ENCODE measurements at places on chromosomes 3 and 15. TPM values are rescaled to one million over a fixed set of nuclear protein-coding genes. Genes with fewer than 3 reads are reported as not detected.

The ITPKA gene
- total RNA-seq, result not detected

The PRR20G gene
- not detected for total RNA-seq

The GPR149 gene
- not detected for total RNA-seq

The GCSAM gene
- total RNA-seq, result 12.6 TPM

The PATL2 gene
- 60.5 TPM for total RNA-seq

The KCNMB2 gene
- not detected for total RNA-seq

The EAF2 gene
- total RNA-seq, result 35.0 TPM

The CD276 gene
- total RNA-seq, result not detected

The ECE2 gene
- not detected for total RNA-seq

The LRRC2 gene
- not detected for total RNA-seq

The ANKRD63 gene
- total RNA-seq, result 0.25 TPM

The ANAPC13 gene
- total RNA-seq, result 26.7 TPM

The MEGF11 gene
- not detected for total RNA-seq

The FAIM gene
- total RNA-seq, result 13.8 TPM

The ULK4 gene
- total RNA-seq, result 33.7 TPM

The SPTSSB gene
- not detected for total RNA-seq

The CACNA2D2 gene
- 0.85 TPM for total RNA-seq

The TAGLN3 gene
- total RNA-seq, result not detected

The HDC gene
- total RNA-seq, result not detected

The ARNT2 gene
- not detected for total RNA-seq

The ALDH1L1 gene
- not detected for total RNA-seq

The TRANK1 gene
- total RNA-seq, result 147 TPM

The SLC12A1 gene
- not detected for total RNA-seq

The PCLAF gene
- total RNA-seq, result 0.46 TPM

The C3orf20 gene
- total RNA-seq, result 0.34 TPM

The IL12A gene
- 4.3 TPM for total RNA-seq

The SERPINI2 gene
- not detected for total RNA-seq

The TICRR gene
- not detected for total RNA-seq

The MED12L gene
- total RNA-seq, result 0.58 TPM

The HRG gene
- not detected for total RNA-seq

The APOD gene
- 0.41 TPM for total RNA-seq

The CCDC191 gene
- 52.5 TPM for total RNA-seq

The TMCO5A gene
- total RNA-seq, result not detected

The WDR93 gene
- total RNA-seq, result 0.29 TPM

The TMEM207 gene
- total RNA-seq, result not detected

The CCDC39 gene
- total RNA-seq, result not detected

The WDR72 gene
- not detected for total RNA-seq

The CYP1A2 gene
- not detected for total RNA-seq

The FAM81A gene
- 3.8 TPM for total RNA-seq

The OR5K2 gene
- not detected for total RNA-seq
